ENCODE measurements at places on chromosomes 4 and X.

GRCh38 chr4:184444953-184445309, 29.4 kb downstream of the IRF2 start:
- no peak for DNase-seq

DNA sequence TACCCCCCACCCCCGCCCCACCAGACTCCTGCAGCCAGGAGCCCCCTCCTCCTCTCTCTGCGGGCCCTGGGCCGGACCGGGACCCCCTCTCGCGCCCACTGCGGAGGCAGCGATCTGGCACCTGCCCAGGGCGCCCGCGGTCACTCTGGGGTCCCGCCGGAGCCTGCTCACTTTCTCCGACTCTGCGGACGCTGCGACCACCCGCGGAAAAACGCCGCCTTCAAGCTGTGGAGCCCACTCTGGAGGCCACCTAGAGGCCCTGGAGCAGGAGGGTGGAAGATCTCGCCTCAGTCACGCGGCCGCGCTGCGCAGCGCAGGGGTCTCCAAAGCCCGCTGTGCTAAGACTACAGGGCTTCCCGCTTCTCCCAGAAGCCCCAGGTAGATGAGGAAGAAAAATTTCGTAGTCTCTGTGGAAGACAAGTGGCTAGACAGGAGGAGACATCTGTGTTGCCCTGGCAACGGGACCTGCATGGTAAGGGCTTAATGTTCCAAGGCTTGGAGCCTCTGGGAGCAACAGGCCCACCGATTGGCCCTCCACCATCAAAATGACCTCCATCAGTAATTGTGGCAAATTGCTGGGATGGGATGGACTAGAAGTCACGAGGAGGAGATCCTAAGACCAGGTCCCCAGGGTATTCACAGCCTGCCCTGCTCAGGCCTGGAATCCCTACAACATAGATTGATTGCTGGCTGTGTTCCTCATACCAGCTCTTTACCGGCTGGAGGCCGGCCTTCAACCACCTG, at the start of gene PNMA6F:
PNMA6F (minus strand) TSS at position 387 of the 744 bp plus-strand sequence. CDS start 1,093 bp downstream, outside the sequence.
- DNase-seq, result no peak

DNA sequence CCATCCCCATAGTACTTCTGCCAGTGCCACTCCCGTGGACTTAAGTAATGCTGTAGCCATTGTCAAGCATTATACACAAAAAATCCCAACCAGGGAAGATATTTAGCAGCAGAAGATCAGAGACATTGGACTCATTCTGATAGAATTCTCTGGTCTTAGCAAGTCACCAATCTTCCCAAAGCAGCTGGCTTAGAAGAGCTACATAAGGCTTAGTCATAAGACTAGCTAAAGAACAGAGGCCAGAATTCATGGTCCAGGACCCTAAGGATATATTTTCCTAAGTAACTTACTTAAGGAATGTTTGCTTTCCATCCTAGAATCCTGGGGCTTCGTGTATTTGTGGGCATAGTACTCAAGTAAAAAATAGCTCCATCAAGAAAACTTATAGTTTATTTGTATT, 100.3 kb upstream of the SLIT2 start:
- no peak for DNase-seq

DNA sequence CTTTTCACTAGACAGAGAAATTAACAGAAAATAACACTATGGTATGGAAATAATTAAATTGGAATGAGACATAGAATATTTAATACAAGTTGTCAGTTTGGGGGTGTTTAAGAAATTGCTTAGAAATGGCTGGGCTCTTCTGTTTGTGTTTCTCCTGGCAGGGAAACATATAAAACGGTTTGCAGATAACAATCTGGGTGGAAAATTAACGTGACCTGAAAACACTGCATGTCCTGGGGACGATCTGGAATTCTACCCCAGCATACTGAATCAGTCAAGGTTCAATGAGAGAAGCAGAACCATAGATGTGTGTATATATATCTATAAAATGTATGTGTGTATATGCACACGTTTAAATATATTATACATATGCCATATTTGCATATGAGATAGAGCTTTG, 109.8 kb downstream of the SPATA18 start:
- DNase-seq, result no peak

- DNase-seq, result peak; percentile 6
Measured at GRCh38 chr4:121070696-121071639, 1.4 kb downstream of the NDNF start.

GRCh38 chr4:109302361-109303139, at the start of gene COL25A1:
TSS of gene COL25A1 (minus strand) at chr4:109302658.
- DNase-seq, result peak; percentile 8

- no peak for DNase-seq
Measured at GRCh38 chrX:29487214-29487613, 728.1 kb upstream of the MAGEB2 start.

DNA sequence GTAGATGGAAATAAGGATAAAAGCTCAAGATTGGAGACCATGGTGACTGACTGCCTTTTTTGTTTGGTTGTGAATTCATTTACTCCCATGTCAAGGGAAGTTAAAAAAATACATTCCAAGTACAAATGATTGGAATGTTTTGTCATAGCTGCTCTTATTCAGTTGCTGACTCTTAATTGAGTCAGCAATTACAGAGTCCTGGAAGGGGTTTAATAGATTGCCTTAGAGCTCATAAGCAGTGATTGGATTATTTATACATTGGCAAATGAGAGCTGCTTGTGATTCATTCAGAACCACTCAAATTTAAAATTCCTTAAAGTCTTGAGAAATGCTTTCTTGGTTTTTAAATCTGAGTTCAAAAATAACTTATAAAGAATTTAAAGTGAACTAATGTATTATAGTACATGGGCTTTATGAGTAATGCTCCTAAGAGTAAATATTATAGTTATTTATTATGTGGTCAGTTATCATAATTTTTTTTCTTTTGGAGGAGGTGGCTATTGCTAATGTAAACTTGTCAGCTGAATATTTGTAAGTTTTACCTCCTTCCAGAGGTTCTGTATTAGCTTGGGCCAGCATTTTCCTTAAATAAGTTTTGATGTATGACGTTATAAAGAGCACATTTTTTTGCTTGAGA, 13.6 kb downstream of the JADE1 start:
- peak; percentile 71 for DNase-seq

DNA sequence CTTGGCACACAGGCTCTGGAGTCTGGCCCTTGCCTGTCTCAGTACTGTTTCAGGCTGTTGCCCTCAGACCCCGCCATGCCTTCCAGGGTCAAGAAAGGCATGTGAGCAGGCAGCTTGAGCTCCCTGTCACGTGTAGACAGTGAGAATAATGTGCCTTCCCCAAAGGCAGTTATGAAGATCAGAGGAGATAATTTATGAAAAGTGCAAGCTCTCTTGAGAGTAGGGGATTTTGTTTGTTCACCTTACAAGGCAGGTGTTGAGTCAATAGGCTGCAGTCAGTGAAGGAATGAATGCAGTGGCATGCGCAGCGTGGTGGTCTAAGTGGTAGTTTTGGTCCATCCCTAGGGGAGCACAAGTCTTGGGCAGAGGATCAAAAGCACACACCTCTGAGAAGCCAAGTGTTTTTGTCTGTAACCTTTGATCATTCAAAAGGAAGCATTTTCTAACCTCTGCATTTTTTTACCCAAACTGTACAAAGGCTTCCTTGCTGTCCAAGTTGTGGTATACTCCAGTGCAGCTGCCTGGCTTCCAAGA, 14.4 kb downstream of the HADH start:
- no peak for DNase-seq

DNA sequence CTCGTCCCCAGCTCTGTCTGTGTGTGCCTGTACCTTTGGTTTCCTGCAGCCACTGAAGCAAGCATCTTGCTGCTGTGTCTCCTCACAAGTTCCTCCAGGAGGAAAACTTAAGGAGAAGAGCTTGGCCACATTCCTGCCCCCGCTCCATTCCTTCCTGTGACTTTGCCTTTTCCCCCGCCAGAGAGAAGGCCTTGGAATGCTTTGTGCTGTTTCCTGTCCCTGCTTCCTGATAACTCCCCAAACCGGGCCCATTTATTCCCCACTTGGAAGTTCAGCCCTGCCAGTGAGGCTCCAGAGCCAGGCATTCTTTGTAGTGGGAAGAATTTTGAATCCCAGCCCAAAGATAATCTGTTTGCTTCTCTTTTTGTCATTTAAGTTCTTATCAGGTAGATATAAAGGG, 33.1 kb downstream of the SMIM10L2A start:
- DNase-seq, result no peak

- DNase-seq, result no peak
Measured at GRCh38 chr4:185945252-185945651, 123.7 kb upstream of the TLR3 start.

GRCh38 chr4:74206088-74206825, 48.3 kb downstream of the MTHFD2L start:
- peak; percentile 80 for DNase-seq

- DNase-seq, result peak; percentile 86
Measured at GRCh38 chr4:19936476-19936875, 315.2 kb upstream of the SLIT2 start.

DNA sequence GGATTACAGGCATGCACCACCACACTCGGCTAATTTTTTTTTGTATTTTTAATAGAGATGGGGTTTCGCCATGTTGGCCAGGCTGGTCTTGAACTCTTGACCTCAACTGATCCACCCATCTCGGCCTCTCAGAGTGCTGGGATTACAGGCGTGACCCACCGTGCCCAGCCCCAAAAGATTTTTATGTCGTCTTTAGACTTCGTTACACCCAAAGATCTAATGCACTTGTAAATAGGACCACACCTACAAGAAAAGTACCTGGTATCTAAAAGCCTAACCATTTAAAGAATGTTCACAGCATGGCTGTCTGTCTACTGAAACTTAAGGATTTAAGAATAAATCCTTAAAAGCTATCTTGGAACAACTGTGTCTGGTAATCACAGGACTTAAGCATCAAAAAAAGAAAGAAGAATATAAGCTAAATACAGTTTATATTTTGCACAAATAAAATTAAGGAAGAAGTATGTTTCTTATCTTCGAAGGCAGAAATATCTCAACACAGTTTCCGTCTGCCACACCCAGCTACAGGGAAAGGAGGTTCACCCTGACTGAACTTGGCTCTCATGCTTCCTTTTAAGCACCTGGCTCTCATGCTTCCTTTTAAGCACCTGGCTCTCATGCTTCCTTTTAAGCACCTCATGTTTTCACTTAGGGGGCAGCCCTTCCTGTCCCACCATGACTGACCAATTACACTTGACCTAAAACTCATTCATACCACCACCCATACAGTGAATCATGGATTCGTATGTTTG, 92.0 kb upstream of the STS start:
- no peak for DNase-seq

- no peak for DNase-seq
Measured at GRCh38 chr4:170610434-170610833, 520.7 kb upstream of the AADAT start.

DNA sequence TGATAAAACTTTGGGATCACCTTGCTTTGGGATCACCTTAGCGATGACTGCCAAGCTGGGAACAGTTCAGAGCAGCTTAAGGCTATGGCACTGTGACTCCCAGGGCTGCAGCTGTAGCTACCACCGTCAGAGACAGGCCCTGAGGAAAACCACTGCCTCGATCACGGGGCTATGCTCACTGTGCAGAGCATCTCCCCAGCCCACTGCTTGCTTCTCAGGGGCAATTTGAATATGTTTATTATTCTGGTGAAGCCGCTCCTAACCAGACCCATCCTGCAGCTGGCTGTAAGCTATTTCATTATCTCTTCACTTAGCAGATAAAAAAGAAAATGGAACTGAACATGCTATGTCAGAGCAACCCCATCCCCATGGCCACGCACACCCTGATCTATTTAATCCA, 328.5 kb downstream of the EVC2 start:
- DNase-seq, result peak; percentile 31

DNA sequence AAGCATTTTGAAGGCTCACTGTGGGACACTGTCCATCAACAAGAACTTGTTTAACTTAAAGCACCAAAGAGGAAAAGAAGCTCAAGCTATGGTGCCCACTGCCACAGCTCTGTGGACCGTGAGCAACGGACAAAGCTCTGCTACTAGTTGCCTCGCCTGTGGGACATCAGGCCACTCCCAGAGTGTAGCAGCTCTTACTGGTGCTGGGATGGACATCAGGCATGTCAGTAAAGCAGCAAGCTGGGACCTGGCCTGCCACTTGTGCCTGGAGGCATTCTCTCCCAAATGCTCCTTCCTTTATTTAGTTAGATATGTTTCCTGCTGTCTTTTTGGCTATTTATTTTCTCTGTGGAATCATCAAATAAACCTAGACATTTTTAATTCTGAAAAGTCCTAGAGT, 46.7 kb downstream of the TMEM154 start:
- no peak for DNase-seq

DNA sequence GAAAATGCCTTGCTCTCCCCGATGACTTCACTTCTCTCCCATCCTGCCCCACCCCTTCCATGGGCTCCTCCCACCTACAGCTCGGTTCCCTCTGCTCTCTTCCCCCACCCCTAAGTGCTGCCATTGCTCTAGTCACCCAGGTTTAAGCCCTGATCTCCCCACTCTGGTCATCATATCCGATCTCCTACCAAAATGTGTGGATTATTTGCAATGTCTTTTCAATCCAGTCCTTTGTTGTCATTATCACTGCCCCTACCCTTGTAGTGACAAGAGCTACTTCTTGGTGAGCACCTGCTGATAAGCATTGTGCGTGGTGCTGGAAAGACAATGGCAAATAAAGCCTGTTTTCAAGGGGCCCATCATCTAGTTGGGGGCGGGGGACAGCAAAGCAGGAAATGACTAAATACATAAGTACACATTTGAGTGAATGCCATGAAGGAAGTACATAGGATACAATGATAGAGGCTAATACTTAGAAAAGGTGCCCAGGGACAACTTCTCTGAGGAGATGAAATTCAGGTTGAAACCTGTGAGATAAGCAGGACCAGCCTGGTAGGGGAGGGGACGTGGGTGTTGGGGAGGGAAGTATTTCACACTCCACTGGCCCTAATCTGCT, 63.8 kb downstream of the DLG3 start:
- DNase-seq, result no peak

GRCh38 chrX:574251-574650, 56.3 kb upstream of the SHOX start:
- DNase-seq, result no peak

DNA sequence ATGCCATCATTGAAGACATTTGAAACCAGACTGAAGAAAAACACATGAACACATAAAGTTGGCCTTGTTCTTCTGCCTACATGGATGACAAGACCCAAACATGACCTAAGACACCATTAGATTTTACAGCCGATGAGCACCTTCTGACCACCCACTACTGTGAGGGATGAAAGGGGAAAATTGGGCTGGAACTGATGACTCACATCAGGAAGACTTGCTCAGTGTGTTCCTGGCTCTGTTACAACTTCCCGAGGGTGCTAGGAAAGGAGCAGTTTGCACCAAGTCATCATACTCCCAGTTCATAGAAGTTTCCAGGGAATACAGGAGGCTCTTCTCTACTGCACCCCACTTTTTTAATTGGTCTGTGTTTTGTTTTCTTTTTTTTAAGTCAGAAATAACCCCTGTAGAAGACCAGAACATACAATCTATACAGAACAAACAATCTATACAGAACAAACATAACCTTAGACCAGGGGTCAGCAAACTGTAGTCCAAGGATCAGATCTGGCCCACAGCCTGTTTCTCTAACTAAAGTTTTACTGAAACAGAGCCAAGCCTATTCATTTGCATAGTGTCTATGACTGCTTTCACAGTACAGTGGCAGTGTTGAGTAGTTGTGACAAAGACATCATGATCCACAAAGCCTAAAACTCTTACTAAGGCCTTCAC, 25.3 kb downstream of the BTC start:
- DNase-seq, result peak; percentile 19

- DNase-seq, result no peak
Measured at GRCh38 chr4:182786991-182787390, 130.2 kb downstream of the DCTD start.

All from fibroblast of villous mesenchyme (primary cell).